Stimulated activated CD8-positive, alpha-beta memory T cell treated with anti-CD3 and anti-CD28 coated beads, Interleukin-2, amount 100 ng/mL, for 1 hour (primary cell): ENCODE measurements at places on chromosomes 7 and 10.

DNA sequence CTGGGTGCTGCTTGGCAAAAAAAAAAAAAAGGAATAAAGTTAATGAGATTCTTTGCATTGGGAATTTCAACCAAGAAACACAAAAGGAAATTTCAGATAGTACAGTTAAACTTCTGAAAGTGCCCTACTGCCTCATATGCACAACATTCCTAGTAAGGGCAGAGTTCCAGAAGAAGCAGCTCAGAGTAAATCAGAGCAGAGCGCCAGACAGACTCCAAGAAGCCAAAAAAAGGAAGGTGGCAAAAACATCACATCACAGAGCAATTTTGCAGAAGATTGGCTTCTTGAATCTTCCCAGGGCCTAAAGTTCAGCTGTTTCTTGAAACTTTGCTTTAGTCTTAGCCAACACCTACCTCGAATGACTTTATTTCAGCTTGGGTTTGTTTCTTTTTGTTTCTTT, 544.1 kb downstream of the XPNPEP1 start:
- DNase-seq, result no peak

- no peak for DNase-seq
These were observed 250.4 kb downstream of the WDR11 start for GRCh38 chr10:121101561-121101960.

DNA sequence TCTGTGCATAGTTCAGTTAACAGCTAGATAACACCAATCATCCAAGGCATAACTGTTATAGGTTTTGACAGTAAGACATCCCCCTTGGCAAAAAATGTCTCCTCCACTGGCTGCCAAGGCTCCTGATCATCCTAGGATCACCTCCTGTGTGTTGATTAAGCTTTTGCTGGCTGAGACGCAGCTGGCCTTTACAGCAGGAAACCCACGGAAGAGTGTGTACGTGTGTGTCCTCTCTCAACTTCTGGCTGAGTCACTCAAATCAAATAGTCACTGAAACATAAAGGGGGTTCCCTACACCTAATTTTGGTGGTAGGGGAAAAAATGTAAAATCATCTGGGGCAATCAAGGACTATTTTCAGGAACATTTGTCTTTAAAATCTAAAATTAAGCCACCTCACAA, 208.8 kb downstream of the CTNNA3 start:
- DNase-seq, result no peak

DNA sequence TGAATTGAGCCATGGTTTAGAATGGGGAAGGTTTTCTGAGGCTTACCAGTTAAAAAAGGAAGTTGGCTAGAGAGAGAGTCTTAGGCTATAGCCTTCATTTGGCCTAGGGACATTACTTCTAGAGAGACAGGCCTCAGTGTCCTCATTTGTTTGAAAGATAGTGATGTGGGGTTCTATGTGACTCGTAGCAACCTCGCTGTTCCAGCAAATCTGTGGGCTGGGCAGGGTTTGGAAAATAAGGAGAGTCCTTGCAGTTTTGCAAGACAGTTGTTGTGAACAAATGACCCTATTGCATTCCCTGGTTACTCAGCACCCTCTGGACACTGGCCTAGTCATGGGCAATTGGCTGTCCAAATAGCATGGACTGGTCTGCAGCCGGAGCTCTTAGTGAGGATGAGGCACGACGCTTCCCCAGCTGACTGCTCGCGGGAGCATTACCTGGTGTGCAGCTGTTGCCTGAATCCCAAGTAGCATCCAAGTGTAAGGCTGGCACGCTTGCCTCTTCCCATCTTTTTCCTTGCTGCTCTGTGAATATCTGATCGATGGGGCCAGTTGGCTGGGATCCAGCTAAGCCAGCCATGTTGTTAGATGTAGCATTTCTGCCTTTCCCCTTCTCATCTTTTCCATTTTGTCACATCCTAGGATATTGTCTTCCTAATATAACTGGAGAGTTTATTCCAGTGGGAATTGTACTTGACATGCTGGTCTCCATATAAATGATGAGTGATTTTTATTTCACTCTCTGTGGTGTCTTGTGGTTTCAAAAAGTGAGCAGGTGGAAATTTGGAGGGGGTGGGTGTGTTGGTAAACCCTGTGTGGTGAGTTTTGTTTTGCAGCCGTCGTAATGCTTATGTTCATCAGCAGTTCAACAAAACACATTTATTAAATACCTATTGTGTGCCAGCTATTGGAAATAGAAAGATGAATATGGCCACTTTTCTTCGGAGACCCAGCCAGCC, 99.8 kb downstream of the SND1 start:
- no peak for DNase-seq

GRCh38 chr10:79463578-79464496, 18.4 kb upstream of the ZCCHC24 start:
- DNase-seq, result no peak

GRCh38 chr7:81036057-81036456, 117.2 kb upstream of the SEMA3C start:
- DNase-seq, result no peak

DNA sequence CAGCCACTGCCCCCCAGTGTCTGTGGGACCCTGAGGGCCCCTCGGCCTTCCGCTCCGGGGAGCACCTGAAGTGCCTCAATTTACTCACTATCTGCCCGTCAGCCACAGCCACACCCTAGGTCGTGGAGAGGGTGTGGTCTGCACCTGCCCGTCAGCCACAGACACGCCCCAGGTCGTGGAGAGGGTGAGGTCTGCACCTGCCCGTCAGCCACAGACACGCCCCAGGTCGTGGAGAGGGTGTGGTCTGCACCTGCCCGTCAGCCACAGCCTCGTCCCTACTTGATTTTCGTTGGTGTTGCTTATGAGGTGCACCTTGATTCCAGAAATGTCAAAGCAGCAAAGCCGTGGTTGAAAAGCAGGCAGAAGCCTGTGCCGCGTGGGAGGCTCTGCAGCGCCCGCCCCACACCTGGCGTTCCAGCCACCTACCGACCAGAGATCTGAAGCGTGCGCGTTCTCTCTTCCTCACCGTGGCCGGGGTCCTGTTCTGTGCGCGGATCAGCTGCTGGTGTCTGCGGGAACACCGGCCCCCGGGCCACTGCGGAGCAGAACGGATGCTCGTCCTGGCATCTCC, 101.6 kb downstream of the DYNC2I1 start:
- DNase-seq, result no peak

DNA sequence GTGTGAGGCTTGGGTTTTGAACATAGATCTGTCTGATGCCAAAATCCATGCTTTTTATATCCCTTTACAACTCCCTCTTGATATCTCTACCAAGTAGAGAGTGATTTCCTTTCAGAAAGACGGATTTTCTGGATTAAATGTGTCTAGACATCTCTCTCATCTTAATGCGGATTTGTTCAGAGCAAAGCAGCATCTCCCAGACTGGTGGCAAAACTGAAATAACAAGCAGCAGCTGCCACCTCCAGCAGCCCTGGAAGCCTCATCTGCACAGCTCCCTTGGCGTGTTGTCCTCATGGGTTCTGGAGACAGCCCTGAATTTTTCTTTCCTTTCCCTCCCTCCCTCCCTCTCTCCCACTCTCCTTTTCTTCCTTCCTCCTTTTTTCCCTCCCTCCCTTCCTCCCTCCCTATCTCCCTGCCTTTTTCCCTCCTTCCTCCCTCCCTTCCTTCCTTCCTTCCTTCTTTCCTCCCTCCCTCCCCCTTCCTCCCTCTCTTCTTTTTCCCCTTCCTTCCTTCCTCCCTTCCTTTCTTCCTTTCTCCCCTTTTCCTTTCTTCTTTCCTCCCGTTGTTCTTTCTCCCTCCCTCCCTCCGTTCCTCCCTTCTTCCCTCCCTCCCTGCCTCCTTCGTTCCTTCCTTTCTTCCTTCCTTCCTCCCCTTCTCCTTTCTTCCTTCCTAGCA, 639.9 kb downstream of the TYW1 start:
- DNase-seq, result no peak

DNA sequence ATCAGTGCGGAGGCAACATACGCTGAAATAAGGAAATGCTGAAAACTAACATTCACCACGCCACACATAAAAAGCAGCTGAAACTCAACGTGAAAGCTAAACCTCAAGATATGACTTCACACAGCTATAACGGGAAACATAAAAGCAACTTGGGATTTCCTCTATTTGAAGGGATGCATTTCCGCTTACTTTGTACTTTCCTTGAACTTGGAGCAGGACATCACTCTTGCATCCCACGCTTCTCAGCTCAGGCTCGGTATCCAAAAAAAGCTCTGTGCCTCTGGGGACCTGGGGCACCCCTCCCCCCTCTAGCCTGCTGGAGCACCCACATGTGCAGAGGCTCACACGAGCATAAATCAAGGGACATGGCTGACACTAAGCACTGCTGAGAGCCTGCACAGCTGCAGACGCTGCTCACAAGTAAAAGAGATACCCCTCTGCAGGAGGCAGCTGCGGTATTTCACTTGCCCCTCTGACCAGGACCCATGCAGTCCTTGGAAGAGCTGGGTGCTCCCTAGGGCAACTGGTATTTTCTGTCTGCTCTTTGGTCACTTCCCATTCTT, 34.2 kb downstream of the PARD3 start:
- no peak for DNase-seq

GRCh38 chr7:73717991-73718405, 1.5 kb downstream of the STX1A start:
- peak; percentile 63 for DNase-seq

GRCh38 chr10:128803790-128804189, 663.3 kb upstream of the MGMT start:
- no peak for DNase-seq

- DNase-seq, result no peak
These were observed 22.2 kb downstream of the ARHGAP21 start for GRCh38 chr10:24701447-24701846.

DNA sequence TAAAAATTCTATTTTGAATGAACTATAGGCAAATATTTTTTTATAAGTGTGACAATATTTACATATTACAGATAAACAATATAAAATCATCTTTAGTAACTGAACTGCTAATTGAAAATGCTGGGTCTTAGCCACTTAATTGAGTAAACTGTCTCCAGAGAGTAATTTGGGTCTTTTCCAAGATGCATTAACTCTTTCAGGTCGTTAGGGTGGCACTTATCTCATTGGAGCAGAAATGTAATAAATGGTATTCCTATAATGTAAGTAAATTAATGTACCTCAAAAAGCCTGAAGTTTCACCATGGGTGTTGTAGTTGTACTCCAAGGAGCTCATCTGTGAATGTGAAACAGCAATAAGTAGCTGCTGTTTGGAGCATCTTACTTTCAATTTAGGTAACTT, 208.5 kb downstream of the EXOC4 start:
- DNase-seq, result no peak

GRCh38 chr10:97333601-97334369, 744 bp downstream of the FRAT2 start:
- DNase-seq, result no peak

- DNase-seq, result no peak
These were observed 326.6 kb upstream of the GALNT17 start for GRCh38 chr7:70805360-70805759.

- no peak for DNase-seq
These were observed 23.0 kb upstream of the EGFR start for GRCh38 chr7:54995610-54996363.

GRCh38 chr7:48658138-48658537, 266.2 kb upstream of the CDC14C start:
- DNase-seq, result no peak

GRCh38 chr7:157274991-157275427, 61.8 kb upstream of the DNAJB6 start:
- no peak for DNase-seq
